ENCODE measurements at places on chromosomes 16 and 17.

- DNase-seq = no peak
Measured at GRCh38 chr17:19304209-19304608, 58.3 kb downstream of the B9D1 start.

DNA sequence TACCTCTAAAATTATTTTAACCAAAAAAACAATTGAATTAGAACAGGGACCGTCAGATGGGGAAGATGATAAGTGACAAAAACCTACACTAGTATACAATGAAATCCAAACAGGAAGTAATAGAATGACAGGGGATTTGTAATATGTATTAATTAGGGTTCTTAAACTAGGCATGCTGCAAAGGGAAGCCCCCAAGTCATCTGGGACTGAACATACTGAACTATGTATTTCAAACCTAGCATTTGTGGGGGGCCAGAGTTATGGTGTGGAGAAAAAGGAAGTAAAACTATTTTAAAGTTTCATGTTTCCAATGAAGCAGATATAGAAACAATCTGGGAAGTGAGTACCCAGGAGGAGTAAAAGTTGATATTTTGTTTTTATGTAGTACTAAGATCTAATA lies 133.2 kb upstream of the HS3ST3A1 start:
- no peak for DNase-seq

DNA sequence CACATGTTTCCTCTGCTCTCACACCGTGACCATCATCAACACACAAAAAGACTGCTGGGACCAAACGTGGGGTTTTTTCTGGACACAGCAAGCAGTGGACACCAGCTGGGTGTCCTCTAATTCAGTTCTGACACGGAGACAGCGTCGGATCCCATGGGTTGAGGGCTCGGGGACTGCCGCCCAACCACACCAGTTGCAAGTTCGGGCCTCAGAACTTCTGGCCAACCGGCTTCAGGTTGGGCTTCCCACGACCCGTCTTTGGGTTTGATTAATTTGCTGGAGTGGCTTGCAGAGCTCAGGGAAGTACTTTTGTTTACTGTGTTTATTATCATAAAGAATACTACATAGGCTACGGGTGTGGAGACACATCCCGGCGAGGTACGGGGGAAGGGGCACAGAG lies 97.8 kb downstream of the BANP start:
- DNase-seq = no peak

GRCh38 chr17:80183581-80184422 lies 14.0 kb downstream of the CARD14 start:
- no peak for DNase-seq

GRCh38 chr16:2741168-2741567 lies 11.3 kb upstream of the SRRM2 start:
- DNase-seq = no peak

GRCh38 chr16:2086106-2086742 lies 38.4 kb downstream of the TSC2 start:
- DNase-seq = no peak

GRCh38 chr17:1621273-1621954 lies 7.2 kb downstream of the SLC43A2 start:
- DNase-seq = no peak

DNA sequence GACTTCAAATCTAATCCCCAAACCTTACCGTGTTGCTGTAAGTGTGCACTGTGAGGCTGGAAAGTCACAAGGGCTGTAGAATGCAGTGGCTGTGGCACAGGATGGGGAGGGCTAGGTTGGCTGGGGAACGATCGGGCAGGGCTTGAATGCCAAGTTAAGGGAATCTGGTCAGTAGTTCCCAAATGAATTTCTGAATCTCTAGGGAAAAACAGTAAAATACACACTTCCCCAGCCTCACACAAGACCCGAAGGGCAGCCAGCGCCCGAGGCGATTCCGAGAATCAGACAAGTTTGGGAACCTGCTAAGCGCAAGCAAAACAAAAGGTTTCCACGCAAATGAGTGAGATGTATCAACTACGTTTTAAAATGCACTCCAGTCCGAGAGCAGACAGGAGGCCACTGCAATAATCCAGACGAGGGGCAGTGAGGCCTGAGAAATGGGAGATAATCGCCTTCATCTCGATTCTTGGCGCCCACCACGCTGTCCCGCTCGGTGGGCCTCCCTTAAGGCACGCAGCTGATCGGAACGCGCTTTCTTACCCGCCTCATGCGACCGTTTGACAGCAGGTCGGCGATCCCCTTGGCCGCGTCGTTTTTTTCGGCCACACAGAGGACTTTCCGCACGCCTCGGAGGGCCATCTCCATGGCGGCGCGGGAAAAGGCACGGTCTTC lies 599 bp downstream of the TOP3A start:
- DNase-seq = peak; percentile 23

DNA sequence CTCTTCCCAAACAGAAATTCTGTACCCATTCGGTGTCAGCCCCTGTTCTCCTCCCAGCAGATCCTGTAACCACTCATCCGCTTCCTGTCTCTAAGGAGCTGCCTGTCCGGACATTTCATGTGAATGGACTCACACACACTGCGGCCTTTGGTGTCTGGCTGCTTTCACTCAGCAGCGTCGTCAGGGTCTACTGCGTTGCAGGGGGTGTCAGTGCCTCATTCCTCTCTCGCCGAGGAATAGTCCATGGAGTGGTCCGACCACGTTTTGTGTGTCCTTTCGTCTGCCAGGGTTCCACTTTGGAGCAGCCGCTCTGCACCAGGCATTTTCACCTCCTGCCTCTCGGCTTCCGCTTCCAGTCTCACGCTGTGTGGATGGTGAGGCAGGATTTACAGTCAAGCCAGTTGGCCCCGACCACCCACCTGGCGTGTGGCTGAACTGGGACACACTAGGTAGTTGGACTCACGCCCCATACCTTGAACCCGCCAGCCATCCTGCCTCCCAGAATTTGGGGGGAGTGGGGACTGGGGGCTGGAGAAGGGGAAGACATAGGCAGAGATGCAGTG lies 188.2 kb upstream of the CIBAR2 start:
- no peak for DNase-seq

- DNase-seq = no peak
Measured at GRCh38 chr16:85994492-85995490, 95.8 kb downstream of the IRF8 start.

GRCh38 chr17:75144816-75145512 lies 9.3 kb downstream of the JPT1 start:
- no peak for DNase-seq

DNA sequence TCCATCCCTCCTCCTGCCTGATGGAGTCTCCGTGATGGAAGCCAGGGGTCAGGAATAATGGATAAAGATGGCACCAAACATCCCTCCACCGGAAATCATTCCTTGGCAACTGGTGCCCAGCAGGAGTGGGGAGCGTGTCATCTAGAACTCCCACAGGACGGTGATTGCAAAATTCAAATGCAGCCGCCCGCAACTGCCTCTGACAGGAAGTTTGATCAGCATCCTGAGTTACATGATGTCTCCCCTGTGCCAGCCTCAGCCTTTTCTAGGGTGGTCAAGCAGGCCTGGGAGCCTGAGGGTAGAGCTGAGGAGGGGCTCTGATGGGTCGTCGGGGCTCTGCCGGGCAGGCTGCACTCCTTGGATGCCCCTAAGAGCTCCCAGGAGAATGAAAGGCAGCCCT lies 52.8 kb downstream of the GSG1L start:
- DNase-seq = no peak

GRCh38 chr17:82414548-82415281 lies 3.4 kb upstream of the HEXD start:
- DNase-seq = peak; percentile 76

All from neuronal stem cell (in vitro differentiated cells).